ENCODE measurements at places on chromosomes 7 and 10.

DNA sequence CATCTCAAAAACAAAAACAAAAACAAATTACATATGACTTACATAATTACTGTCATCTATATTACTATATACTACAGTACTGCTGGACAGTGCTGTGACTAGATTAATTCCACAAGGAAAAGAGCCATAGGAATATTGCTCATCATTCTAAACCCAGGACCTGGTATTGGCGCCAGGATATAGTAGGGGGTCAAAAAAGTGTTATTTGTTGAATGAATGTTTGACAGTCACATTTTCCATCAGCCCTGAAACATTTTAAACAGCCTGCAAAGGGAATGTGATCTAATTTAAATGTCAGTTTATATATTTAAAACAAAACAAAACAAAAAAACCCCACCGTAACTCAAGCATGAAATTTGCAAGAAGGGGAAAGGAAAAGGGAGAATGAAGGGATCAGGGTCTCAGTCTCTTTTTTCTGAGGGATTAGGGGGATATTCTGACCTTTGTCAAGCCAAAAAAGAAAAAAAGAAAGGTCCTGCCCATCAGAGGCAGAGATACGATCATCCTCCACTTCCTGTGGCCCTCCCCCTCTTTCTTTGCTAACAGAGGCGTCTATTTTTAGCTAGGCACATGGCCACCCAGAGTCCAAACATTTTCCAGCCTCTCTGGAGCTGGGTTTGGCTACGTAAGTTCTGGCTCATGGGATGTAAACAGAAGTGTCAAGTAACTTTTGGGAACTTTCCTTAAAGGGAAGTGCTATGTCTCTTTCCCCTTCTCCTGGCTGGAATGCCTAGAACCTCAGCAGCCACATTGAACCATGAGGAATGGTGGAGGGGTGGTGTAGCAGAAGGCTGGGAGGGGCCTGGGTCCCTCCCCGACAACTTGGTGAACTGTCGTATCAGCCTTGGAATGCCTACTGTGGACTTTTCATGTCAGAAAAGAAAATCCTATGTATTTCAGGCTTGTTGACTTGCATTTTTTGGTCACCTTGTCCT, 44.6 kb upstream of the DLG5 start:
- no peak for DNase-seq

GRCh38 chr10:61835069-61835945, 66.2 kb upstream of the ARID5B start:
- DNase-seq, result no peak

DNA sequence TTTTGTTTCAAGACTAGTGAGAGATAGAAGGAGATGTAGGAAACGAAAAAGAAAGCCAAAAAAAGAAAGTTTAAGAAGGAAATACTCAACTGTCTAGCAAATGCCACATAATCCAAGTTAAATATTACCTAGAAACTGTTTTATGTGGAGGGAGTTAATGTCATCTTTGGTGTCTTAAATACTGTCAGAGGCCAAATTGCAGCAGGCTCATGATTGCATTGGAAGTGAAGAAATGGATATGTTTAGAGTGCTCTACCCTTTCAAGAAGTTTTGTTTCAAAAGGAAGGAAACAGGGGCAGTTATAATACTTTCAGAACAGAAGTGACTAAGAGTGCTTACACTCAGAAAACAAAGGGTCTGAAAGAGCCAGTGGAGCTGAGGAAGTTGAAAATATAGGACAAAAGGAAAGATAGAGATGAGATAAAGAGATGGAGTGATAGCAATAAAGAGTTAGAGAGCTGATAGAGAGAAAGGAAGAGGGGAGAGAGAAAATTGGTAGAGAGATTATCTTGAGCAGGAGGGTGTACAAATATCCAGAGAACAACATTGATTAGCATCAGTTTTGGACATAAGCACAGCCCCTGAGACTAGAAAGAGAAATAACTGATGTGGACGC, 28.0 kb upstream of the GNAI1 start:
- DNase-seq, result no peak

GRCh38 chr7:43155636-43156035, 43.2 kb downstream of the HECW1 start:
- DNase-seq, result no peak

DNA sequence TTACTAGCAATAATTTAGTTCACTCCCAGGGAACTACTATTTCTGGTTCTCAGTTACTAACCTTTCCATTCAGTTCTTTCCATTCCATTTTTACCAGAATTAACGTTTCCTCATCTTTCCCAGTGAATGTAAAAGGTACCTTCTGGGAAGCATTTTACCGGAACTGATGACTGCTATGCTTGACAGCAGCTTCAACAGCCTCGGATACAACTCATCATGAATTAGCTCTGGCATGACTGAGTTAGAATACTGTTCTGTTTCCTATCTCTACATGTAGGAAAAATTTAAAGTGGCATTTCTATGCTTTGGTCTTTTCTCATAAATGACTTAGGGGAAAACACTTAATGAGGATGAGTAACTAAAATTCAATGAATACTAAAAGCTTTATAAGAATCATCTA, 18.6 kb downstream of the TAS2R41 start:
- DNase-seq, result no peak

DNA sequence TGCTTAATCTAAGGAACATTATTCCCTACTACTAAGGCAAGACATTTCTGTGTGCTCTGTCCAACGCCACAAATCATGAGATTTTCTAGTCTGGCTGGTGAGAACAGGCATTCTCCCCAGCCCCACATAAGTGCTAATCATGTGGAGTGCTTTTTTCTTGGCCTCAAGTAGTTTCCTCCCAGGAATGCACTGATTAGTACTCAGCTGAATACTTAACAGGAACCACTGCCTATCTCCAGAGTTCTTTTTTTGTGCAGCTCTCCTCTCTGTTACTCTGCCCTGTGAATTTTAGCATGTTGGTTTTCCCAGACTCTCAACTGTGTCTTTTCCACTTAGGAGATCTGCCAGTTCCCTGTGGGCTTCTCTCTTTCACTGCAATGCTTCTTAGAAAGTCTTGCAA, 1098.5 kb upstream of the LRRTM3 start:
- DNase-seq, result no peak

- DNase-seq, result no peak
Observed at GRCh38 chr7:86961686-86962085, 97.8 kb downstream of the ELAPOR2 start.

DNA sequence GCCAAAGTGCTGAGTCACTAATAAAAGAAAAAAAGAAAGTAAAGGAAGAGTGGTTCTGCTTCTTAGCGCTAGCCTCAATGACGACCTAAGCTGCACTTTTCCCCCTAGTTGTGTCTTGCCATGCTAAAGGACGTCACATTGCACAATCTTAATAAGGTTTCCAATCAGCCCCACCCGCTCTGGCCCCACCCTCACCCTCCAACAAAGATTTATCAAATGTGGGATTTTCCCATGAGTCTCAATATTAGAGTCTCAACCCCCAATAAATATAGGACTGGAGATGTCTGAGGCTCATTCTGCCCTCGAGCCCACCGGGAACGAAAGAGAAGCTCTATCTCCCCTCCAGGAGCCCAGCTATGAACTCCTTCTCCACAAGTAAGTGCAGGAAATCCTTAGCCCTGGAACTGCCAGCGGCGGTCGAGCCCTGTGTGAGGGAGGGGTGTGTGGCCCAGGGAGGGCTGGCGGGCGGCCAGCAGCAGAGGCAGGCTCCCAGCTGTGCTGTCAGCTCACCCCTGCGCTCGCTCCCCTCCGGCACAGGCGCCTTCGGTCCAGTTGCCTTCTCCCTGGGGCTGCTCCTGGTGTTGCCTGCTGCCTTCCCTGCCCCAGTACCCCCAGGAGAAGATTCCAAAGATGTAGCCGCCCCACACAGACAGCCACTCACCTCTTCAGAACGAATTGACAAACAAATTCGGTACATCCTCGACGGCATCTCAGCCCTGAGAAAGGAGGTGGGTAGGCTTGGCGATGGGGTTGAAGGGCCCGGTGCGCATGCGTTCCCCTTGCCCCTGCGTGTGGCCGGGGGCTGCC, at the start of gene IL6:
Gene IL6, plus strand, starts transcription at position 294 of the 807 bp plus-strand sequence. Its CDS starts 63 bp downstream, at position 357.
- DNase-seq, result no peak

DNA sequence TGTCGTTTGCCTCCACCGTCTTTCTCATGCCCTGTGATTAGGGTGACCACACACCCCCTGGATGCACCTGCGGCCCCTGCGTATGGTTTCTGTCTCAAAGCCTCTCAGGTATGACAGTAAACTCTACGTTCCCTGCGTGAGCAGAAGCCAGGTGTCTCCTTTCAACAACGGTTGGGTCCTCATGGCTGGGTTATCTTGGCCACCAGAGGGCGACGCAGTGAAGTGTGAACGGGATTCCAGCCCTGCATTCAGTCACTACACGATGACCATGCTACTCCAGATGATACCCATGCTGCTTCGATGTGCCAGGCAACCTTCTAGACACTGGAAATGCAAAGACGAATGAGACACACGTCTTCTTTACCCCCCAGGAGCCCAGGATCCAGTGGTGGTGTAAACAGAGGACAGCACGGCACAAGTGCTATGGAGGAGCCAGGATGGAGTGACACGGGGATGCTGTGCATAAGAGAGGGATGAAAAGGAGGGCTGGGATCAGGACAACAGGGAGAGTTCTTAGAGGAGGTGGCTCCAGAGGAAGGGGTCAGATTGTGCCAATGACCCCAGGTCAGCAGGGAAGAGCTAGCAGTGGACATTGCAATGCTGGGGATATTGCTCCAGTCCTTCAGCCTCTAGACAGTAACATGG, 228.1 kb upstream of the PFKP start:
- DNase-seq, result no peak

DNA sequence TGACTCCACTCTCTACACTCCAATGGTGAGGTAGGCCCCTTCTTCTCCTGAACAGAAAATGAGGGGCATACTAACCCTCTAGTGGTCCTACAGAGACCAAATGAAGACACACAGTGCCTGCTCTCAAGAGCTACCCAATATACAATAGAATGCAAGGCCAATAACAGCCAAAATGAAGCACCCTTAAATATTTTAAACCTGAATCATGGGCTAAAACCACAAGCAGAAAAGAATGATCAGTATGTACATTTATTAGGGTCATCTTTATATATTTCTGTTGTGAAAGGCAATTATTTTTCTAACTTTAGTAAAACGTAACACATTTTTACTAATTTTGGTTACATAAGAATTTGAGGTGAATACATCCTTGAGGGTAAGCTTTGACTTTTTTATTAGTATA, 49.9 kb upstream of the COL1A2 start:
- no peak for DNase-seq

DNA sequence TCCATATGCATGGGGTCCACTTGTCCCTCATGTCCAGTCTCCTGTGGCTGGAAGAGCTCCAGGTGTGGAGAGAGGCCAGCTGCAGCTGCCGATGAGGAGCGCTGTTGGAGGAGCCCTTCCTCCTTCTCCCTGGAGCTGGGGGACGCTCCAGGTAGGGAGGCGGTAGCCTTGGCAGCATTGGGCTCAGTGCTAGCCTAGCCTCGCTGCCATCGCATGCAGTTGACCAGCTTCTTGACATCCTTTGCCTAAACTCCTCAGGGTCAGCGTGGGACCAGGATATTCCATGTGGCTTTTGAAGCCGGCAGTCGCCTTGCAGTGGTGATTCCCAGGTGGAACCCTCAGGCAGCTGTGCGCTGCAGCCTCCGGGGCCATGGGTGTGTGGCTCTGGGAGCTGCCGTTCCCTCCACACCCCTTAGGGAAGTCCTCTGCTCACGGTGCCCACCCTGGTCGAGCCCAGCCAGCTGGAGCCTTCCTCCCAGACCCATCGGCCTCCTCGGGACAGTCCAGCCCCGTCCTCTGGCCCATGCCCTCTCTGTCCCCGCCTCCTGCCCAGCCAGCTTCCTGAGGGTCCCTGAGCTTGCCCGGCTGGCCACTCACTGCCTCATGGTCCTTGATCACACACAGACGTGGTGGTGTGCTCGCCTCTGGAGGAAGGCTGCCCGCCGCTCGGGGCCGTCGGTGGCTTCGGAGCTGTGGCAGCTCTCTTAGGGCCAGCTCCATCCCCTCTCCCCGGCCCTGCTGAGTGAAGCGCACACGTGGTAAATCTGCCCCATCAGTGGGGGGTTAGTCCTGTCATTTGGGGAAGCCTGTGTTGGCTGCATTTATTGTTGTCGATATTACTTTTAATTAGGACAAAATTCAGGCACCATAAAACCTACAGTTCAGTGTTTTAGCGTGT, 21.2 kb downstream of the INPP5A start:
- no peak for DNase-seq
